ENCODE measurements at places on chromosomes 6 and 20.

DNA sequence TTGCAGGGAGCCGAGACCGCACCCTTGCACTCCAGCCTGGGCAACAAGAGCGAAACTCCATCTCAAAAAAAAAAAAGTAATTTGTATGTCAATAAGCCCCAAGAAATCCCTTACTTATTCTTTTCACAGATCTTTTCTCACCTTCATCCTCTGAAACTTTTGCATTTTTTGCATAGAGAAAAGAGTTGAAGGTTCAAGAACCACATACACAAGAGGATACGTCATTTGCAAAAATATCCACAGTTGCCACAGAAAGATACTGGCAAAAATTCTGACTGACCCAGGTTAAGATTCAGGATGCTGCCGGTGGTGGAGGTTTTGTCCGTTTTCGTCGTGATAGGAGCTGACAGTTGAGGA is 94.5 kb downstream of the ZMYND8 start:
- no peak for DNase-seq

- no peak for DNase-seq
Observed at GRCh38 chr6:11410539-11411307, 126.8 kb upstream of the TMEM170B start.

- peak; percentile 27 for DNase-seq
Observed at GRCh38 chr6:82182756-82183155, 64.8 kb downstream of the IBTK start.

DNA sequence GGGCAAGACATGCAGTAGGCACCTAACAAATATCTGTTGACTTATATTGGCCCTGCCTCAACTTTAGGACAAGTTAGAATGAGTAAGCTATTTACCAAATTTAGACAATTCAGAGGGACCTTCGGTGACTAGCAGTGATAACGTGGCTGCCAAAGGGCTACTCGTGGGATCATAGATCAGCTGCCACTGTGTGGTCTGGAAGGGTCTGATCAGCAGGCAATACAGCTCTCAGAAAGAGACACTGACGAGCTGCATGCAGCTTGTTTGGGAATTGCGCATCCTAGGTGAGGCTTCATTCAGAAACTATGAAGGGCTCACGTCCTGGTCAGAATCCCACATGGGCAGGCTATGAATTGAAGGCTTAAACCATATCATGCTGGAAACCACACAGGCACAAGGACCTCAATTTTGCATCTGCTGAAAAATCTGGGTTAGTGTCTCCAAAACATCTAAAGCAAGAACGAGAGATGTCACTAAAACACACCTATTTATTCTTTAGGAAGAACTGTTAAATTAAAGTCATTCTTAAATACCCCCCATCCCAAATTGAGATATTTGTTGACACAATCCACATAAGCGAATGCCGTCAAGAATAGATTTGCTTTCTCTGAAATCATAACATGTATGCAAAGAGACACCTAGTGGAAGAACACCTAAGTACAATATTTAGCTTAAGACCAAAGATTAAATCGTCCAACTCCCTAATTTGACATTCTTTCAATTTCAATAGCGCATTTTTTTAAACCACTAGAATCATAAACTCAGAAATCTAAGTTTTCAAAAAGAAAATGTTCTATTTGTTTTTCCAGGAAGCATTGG is 79.6 kb downstream of the IPCEF1 start:
- peak; percentile 23 for DNase-seq

DNA sequence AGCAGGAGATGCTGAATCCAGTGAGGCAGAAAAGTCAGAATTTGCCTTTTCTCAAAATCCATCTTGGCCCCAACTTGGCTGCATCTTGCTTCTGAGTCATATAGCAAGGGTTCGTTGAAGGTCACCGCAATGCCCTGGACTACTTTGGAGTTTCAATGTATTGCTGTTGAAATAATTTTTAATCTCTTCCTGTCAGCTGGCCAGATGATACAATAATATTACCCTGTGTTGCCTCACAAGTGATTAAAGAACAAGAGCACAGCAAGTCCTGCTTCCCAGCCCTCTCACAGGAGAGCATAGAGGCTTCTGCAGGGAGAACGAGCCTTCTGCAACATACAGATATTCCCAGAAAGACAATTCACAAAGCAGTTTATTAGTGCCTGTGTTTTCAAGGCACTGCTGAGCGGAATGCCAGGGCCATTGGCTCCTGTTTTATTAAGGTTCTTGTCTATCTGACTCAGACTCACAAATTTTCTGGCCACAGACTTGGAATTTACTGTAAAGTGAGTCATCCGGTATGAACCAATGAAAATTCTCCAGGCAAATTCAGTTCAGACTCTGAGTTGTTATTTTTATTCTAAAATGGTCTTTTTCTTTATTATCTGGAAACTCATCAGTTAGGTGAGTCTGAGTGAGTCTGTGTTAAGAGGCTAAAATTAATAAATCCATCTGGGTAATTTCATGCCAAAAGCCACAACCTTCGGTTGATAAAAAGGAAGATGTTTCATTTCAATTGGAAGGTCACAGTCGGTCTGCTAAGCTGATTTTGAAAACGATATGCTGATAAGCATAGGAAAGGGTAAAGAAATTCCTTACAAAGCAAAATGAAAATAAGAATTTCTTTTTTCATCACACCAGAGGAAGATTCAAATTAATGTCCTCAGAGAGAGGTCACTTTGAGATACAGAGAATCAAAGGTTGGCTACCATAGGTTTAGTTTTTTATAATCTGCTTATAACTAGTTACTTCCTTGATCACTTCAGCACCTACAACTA is 289.4 kb upstream of the STXBP5 start:
- DNase-seq: peak; percentile 97

- DNase-seq: no peak
Observed at GRCh38 chr6:45630314-45630713, 252.6 kb upstream of the SUPT3H start.

DNA sequence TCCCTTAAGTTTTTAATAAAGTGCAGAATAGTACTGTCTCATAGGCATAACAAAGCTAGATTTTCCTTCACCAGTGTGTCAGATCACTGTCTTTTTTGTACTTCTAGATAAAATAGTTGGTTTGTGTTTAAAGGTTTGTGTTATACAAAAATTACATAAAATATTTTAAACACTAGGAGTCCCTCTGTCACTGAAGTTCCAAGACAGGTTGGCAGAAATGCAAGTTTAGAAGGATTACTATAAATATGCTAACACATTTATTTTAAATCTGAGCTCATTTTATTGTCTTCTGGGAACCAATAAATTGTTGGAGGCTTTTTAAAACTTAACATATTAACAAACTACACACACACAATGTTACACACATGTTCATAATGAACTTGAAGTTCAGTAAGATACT is 30.8 kb upstream of the RUNX2 start:
- peak; percentile 6 for DNase-seq

DNA sequence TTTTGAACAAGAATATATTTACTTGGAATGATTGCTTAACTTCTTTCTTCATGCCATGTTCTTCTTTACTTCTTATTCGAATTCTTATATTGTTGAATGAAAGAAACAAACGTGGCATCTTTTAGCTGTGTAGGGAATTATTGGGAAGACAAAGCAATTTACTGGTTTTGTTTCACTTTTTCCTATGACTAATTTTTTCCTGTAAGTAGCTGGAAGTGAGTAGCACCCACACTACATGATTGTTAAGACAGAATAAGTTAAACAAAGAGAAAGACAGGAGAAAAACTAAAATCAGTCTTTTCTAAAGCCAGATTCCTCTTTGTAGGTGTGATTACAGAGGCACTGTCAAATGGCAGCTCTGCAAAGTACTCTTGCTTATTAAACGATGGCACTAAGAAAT is 593.4 kb downstream of the EYS start:
- DNase-seq: no peak

- no peak for DNase-seq
Observed at GRCh38 chr6:138032571-138032970, 74.6 kb downstream of the PERP start.

GRCh38 chr6:27806981-27807440 is 105.2 kb downstream of the OR2B2 start:
- DNase-seq: no peak

DNA sequence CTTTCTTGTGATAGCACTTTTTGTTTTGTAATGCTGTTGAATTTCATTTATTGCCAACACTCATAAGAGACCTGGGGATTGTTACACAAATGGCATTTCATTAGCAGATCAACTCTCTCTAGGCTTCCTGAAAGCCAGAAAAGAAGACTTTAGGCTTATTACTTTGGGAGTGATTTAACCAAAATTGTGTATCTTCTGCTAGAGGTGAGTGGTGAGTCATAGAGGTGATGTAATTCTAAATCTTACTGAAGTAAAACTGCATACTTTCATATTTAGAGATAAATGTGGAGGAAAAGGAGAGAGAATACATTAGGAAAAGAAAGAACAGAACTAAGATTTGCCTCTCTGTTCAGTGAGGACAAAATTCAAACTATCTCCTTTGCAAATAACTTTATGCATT is 304.7 kb upstream of the RGS17 start:
- DNase-seq: no peak

DNA sequence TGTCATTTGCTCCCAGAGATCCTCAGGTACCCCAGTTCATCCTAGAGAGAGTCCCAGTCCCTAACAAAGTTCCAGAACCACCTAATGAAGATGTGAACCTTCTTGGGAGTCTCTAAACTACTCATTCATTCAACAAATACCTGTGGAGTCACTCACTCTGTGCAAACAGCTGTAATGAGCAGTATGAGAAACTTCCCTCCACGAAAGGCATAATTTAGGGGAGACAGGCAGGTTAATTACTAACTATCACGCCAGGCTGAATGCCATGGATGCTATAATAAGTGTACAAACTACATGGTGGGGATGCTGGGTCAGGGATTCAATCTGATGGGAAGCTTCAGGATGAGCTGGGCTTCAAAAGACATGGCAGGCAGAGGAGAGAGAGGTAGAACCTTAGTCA is 70.1 kb upstream of the AFDN start:
- DNase-seq: no peak

- peak; percentile 50 for DNase-seq
Observed at GRCh38 chr6:55562318-55562717, 16.7 kb downstream of the HMGCLL1 start.

DNA sequence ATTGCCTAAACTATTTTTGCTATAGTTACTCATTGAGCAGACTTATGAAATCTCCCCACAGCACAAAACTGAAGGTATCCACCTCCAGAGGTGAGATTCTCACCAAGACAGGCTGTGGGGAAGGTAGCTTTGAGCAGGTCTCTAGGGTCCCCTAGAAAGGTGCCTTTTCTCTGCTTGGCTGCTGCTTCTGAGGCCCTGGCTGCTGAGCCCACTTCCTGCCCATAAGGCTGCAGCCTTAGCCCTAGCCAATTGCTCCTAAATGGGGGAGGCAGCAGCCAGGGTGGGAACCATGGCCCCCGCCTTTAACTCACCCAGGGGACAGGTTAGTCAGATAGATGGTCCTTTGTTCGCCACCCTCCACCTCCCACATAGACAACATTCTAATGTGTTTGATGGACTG is 3.6 kb downstream of the NT5E start:
- DNase-seq: no peak

DNA sequence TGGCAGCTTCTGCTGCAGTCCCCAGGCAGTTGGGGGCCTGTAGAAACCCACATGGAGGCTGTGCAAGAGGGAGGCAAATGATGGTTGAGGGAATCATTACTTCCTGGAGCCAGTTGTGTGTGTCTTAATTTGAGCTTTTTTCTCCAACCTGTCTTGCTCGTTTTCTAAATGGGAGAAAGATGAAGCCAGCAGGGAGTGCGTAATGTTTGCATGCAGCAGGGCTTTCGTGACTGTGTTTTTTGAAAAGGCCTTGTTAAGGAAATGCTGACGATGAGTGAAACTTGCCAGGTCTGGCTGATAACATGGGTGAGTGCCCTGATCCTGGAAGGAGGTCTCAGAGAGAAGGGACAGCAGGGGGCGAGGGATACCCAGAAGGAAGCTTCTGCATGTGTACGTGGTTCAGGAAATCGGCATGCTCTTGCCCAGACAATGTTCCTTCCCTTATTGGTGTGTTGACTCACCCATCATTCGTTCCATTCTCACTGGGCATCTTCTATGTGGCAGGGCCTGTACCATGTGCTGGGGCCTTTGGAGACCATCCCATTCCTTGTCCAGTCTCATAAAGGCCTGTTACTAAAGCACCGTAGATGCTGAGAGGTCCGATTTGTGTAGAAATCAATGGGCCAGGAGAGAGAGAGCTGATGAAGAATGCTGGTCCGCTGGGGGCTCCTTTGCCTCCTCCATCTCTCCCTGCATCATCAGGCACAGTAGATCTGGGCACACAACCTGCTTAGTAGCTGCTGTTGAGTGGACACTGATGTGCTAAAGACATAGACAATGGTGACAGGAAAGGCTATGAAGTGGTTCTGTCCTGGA is 27.4 kb downstream of the GLP1R start:
- DNase-seq: no peak

DNA sequence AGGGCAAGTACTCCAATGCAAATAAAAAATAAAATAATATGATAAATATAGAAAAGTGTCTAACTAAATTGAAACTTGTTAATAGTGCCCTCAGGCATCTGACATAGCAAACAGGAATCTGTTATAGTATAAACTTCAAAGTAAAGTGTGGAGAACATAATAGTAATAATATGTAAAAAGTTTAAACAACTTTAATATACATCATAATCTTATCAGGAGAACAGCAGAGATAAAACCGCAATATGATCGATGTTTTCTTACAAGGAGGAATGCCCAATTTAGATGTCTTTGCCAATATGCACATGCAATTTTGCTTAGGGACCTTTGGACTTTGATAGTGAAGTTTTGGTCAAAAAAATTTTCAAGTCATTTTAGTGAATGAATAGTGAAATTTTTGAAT is 514.8 kb upstream of the IMPG1 start:
- no peak for DNase-seq

- no peak for DNase-seq
Observed at GRCh38 chr6:161736781-161737292, 463.0 kb upstream of the AGPAT4 start.

GRCh38 chr6:83978997-83979396 is 54.6 kb upstream of the MRAP2 start:
- no peak for DNase-seq

- DNase-seq: no peak
Observed at GRCh38 chr6:130140084-130140483, 82.7 kb downstream of the SAMD3 start.

DNA sequence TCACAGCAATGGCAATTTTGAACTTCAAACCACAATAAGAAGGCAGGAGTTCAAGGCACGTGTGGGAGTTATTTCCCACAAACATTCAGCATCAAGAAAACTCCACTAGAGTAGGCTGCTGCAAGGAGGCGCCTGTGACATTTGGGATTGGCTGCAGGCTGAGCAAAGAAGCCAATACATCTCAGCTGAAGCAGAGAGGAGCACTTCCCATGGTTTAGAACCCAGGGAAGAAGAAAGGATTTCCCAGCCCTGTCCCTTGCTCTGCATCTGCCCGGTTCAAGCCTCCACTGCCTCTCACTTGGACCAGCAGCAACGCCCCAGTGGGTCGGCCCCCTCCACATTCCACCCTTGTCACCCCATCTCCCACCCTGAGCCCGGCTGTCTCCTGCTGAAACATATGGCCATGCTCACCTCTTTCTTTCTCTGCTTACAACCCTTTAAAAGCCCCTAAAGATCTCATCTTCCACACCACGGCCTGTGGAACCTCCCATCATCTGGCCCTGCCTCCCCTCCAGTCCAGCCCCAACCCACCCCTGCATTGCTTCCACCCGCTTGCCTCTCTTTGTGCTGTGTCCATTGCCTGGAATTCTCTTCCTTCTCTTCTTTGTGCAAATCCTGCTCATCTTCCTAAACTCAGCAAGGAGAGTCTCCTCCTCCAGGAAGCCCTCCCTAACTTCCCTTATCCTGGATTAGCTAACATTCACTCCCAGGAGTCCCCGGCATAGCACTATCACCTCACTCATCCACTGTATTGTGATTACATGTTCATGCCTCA is 128.3 kb downstream of the ANKRD60 start:
- no peak for DNase-seq

GRCh38 chr20:59448196-59448595 is 147.8 kb downstream of the EDN3 start:
- no peak for DNase-seq

GRCh38 chr6:41712651-41713103 is 22.7 kb downstream of the TFEB start:
- no peak for DNase-seq
